ENCODE measurements at places on chromosomes 2 and 18. TPM values are rescaled to one million over a fixed set of nuclear protein-coding genes. Genes with fewer than 3 reads are reported as not detected.

- DNase-seq = no peak
Observed at GRCh38 chr2:98040331-98040939, 44.7 kb upstream of the TMEM131 start.

GRCh38 chr2:42951263-42951938, 159.0 kb upstream of the HAAO start:
- peak; percentile 62 for DNase-seq

GRCh38 chr18:837922-838321, 25.9 kb upstream of the YES1 start:
- DNase-seq = no peak

GRCh38 chr2:33238111-33238510, 238.3 kb upstream of the RASGRP3 start:
- DNase-seq = peak; percentile 62

GRCh38 chr2:14881651-14882327, 249.3 kb downstream of the LRATD1 start:
- DNase-seq = no peak

DNA sequence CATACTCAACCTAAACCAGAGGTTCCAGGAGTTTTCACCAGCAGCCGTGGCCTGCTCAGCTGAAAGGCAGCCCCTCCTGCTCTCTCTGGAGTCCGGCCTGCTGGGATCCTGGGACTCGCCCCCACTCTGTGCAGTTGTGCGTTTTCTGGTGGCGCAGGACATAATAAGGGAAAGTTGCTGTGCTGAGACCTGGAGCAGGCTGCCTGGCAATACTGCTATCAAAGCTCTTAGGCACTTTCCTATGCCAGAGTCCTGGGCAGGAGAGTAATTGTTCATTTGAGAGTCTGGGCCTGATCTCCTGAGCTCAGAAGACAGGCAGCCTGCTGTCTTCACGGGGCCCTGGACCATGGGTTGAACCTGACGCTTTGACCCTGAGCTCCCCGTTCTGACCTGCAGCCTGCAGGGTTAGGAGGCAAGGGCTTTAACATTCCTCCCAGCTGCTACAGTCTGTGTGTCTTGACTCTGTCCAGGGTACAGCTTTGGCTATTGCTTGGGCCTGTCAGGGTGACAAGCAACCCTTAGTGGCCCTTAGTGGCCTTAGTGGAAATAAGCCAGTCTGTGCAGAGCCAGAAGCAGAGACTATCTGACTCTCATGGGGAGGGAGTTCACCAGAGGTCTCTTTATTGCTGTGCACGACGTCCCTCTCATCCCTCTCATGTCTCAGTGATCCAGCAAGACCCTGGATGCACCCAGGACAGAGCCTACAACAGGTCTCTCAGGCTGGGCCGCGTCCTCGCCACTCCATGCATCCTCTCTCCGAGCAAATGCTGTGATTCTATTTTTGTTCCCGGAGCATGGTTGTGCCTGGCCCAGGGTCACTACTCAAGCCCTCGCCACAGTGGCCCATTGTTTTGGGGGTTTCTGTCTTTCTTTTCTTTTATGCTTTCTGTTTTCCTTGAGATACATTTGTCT, 60.6 kb downstream of the ACKR3 start:
- no peak for DNase-seq

- no peak for DNase-seq
Observed at GRCh38 chr2:197198890-197199289, 111.7 kb downstream of the ANKRD44 start.

GRCh38 chr2:159093497-159093896, 125.1 kb downstream of the TANC1 start:
- peak; percentile 56 for DNase-seq

GRCh38 chr2:203399031-203399430, 70.8 kb downstream of the ABI2 start:
- no peak for DNase-seq

DNA sequence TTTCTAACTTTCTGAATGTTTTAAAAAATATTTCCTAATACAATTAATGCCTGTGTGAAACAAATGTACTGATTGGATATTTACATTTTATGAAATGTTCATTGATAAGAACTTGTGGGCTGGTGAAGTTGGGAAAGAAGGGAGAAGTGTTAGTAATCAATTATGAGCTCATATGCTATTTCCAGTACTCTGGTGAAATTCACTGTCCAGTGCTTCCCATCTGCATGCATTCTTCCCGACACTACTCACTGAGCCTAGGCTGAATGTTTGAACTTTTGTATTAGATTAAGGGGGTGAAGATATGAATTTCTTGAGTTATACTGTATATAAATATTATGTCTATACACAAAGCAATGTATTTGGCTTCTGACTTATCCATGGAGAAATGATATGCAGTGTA, 36.0 kb downstream of the SKA1 start:
- no peak for DNase-seq

DNA sequence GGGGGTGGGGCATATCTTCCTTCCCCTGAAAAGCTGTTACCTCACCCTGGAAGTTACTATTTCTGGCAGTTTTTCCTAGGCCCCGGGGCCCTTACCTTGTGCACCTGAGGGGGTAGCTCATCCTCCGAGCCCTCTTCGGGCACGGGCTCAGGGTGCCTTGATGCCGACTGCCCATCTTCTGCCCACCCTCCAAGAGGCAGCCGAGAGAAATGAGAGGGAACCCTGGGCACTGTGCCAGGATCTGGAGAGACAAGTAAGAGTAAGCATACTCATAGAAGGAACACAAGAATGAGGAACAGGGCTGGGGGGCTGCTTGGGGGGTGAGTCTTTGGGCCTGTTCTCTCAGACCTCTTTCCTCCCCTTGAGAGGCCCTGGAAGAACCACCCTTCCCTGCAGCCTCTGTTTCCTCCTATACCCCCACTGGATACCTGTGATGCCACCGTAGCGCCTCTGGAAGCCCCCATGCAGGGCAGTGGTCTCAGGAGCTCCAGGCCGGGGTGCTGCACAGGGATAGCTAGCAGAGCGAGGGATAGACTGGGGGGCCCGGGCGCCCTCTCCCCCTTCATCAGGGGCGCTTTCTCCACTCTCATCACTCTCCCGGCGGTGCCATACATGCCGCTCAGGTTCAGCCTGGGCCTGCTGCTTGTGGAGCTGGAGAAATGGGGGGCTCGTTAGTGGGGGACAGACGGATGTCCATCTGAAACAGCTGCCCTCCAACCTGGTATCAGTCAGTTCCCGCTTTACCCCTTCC, 2.1 kb upstream of the ABCB6 start:
- no peak for DNase-seq

- DNase-seq = no peak
Observed at GRCh38 chr2:129619471-129619870, 360.0 kb upstream of the RAB6C start.

GRCh38 chr2:21043744-21044532, at the start of gene APOB:
Gene APOB (minus strand): TSS chr2:21044073. CDS start chr2:21043945, 128 bp downstream.
- no peak for DNase-seq

- DNase-seq = peak; percentile 29
Observed at GRCh38 chr2:86807468-86808275, 17.0 kb upstream of the CD8A start.

GRCh38 chr18:51137026-51137729, 60.3 kb downstream of the MEX3C start:
- DNase-seq = no peak

SPDYA gene
- total RNA-seq = 0.92 TPM

INHA gene
- total RNA-seq = not detected

XIRP2 gene
- 0.66 TPM for total RNA-seq

PTPRN gene
- total RNA-seq = not detected

HPCAL1 gene
- 77.4 TPM for total RNA-seq

CFAP65 gene
- total RNA-seq = not detected

TMEM247 gene
- total RNA-seq = not detected
